ENCODE measurements at places on chromosomes 6 and 20. TPM values are rescaled to one million over a fixed set of nuclear protein-coding genes. Genes with fewer than 3 reads are reported as not detected.

DNA sequence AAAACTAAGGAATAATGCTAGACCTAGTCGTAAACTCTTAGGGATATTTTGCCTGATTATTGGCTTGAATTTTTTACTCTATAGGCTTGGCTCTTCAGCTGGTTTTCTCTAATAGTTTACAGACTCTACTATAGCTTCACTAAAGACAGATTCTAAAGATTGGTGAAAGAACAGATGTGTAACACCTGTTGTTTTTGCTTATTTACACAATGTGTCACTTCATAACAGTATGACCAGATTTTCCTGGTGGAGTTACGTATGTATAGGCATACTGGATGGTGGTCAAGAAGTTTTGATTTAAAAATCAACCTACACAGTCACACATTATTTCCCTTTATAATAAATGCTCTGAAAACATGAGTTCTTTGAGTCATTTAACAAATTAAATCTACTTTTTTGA, 4.8 kb downstream of the COL19A1 start:
- no peak overlapping the region for H3K4me3 ChIP-seq
- H3K36me3 ChIP-seq: no peaks in the 10 kb centered on the region
- H3K27ac ChIP-seq: no peak overlapping the region
- no peaks in the 10 kb centered on the region for H3K27me3 ChIP-seq
- no peak for DNase-seq

- peaks cover 9% of the 10 kb centered on the region for H3K4me1 ChIP-seq
- DNase-seq: no peak
- H3K27ac ChIP-seq: no peak overlapping the region
- peaks cover 2% of the 10 kb centered on the region for H3K27me3 ChIP-seq
These were observed 2.2 kb downstream of the KCNB1 start for GRCh38 chr20:49480236-49480635.

GRCh38 chr6:130964289-130964688, 98.8 kb downstream of the EPB41L2 start:
- H3K27me3 ChIP-seq: no peaks in the 10 kb centered on the region
- no peak overlapping the region for H3K27ac ChIP-seq
- no peak overlapping the region for H3K4me3 ChIP-seq
- peaks cover 13% of the 10 kb centered on the region for H3K4me1 ChIP-seq

MUC22 gene
- not detected for total RNA-seq

Measured in Caco-2 (cell line).